Spinal cord (tissue), 10 donors: ENCODE measurements at places on chromosomes 16 and 17. TPM values are rescaled to one million over a fixed set of nuclear protein-coding genes. Genes with fewer than 3 reads are reported as not detected.

GRCh38 chr16:67202956-67203493, 4.1 kb downstream of the ELMO3 start:
- no peak for DNase-seq

- DNase-seq = no peak
Observed at GRCh38 chr17:82204831-82205719, 7.6 kb downstream of the CCDC57 start.

DNA sequence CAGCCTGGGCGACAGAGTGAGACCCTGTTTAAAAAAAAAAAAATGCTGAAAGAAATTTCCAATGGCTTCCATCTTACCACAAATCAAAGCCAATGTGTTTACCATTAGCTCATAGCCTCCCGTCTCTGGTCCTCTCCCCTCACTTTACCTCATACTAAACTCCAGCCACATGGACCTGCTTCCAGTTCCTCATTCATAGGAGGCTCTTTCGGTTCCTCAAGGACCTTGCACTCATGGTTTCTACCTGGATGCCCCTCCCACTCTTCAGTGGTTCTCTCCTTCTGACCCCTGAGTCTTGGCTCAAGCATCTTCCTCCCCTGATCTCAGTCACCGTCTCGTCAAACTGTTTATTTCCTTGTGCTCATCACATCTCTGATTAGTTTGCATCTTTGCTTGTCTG, 3.8 kb upstream of the DEF8 start:
- DNase-seq = no peak

GRCh38 chr16:79972053-79972704, 371.6 kb upstream of the MAF start:
- no peak for DNase-seq

GRCh38 chr16:61677776-61678175, 358.5 kb downstream of the CDH8 start:
- DNase-seq = no peak

DNA sequence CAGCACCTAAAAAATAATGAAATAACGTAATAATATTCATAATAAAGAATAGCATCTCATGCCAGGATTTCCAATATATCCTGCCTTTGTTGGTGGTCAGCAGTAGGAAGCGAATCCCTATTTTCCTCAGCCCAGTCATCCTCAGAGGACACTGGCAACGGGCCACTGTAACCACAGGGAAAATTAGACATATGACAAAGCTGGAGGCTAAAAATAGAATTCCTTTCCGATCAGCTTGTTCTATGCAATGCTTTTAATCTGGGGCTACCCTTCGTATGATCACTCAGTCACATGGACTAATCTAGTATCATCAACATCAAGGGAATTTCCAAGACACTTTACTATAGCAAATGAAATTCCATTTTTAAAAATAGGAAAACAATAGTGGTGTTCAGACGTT, 246.9 kb upstream of the KCNJ16 start:
- DNase-seq = no peak

DNA sequence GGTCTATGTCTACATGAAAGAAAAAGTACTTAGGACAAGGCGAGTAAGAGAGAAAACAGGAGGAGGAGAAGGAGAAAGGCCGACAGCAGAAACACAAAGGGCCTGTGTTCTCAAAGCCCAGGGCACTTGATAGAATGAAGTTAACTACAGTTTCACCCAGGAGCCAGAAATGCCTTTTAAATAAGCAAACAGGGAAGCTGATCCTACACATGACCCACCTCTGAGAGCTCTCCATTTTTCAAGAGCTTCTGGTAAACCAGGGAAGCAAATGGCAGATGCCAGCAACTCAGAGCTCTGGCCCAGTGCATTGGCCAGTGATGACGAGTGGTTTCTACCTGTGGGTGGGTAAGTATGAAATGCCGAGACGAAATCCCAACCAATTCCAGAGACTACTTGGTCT, 163.4 kb downstream of the ZFHX3 start:
- DNase-seq = no peak

DNA sequence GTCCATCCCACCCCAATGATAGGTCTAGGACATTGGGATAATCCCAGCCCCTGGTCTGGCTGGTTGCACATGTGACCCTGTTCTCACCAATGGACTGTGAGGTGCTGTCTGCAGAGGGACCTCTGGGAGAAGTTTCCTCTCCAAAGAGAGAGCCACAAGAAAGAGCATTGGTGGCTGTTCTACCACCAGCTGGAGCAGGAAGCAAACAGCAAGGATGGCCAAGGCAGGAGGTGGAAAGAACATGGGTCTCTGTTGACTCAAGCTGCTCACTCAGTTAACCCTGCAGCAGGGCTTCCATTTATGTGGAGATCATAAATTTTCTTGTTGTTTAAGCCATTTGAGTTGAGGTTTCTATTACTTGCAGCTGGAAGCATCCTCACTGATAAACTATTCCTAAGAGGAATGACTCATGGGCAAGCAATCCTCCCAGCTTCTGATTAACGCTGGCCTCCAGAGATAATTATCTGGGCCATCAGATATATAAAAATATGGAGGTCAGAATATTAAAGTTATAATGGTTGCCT, 52.6 kb downstream of the CYB5B start:
- DNase-seq = no peak

GRAP gene
- 3.7 TPM for total RNA-seq

DNA sequence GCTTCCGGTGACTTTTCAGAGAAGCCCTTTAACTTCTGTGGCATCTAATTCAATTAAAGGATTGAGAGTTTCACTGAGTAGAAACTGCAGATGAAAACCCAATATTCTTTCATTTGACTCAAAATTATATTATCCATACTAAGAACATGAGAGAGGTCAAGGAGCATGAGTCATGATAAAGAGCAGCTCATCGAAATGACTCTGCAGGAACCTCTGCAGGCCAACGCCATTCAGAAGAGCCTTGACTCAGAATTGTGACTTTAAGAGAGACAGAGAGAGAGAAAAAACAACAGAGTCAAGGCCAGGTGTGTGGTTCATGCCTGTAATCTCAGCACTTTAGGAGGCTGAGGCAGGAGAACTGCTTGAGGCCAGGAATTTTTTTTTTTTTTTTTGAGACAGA, 417.2 kb upstream of the XYLT1 start:
- DNase-seq = no peak

GRCh38 chr16:964356-965035, 6.3 kb downstream of the LMF1 start:
- no peak for DNase-seq

GRCh38 chr16:62549875-62550274, 513.6 kb upstream of the CDH8 start:
- DNase-seq = no peak

KLHL36 gene
- 31.8 TPM for total RNA-seq

KRTAP9-1 gene
- not detected for total RNA-seq

SYT17 gene
- total RNA-seq = 11.3 TPM

DNA sequence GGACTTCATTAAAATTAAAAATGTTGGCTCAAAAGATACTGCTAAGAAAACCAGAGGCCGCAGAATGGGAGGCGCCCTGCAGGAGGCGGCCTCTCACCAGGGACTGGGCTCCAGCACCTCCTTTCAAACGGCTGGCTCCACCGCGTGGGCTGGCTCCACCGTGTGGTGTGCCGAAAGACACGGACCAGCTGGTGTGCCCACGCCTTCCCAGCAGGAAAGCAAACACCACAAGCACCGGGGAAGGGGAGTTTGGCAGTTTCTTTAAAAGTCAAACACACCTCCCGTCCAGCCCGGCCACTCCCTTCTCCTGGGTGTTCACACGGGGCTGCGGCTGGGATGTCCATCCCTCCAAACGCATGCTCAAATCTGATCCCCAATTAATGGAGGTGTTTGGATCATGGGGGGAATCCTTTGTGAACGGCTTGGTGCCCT, 13.9 kb downstream of the HAGH start:
- DNase-seq = no peak

AIPL1 gene
- not detected for total RNA-seq

KRTAP1-1 gene
- not detected for total RNA-seq

GRCh38 chr16:83940630-83941378, 12.2 kb upstream of the OSGIN1 start:
- DNase-seq = no peak

DNA sequence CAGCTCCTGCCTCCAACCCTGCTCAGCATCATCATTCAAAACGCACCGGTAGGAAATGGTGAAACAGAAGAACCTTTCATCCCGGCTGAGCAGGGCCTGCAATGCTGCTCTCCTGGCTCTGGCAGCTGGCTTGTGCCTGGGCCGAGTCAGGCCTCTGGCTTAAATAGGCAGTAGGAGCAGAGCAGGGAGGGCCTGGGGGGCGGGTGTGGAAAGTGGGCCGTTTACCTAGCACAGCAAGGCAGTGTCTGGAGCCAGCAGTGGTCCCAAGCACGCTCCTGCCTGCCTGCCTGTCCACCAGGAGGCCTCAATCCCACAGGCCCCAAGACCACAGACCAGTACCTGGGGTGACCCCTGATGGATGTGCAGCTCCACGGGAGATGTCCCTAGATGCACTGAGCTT, 59.3 kb downstream of the SMPD3 start:
- DNase-seq = peak; percentile 63

DOC2A gene
- total RNA-seq = 14.8 TPM

RNF222 gene
- not detected for total RNA-seq

DNA sequence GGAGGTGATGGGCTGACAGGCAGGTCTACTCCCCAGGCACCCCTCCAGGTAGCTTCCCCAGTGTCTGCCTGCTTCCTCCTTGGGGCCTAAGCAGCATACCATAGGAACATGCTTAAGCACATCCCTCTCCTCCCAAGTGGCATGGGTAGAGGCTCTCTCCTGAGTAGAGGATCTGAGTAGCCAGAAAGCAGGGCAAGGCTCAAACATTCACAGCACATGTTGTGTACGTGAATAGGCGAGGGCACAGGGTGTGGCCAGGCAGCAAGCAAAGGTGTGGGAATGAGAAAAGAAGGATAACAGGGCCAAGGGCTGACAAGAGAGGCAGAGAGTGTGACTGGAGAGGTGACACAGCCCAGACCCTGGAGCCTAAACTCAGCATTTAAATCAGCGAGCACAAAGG, 29.7 kb upstream of the GFOD2 start:
- DNase-seq = no peak
